Stimulated activated CD8-positive, alpha-beta memory T cell treated with anti-CD3 and anti-CD28 coated beads, Interleukin-7, amount 100 ng/mL, for 24 hours (primary cell): ENCODE measurements at places on chromosomes 2 and 18.

GRCh38 chr18:76495435-76496193 lies 572 bp upstream of the ZNF516 start:
- DNase-seq: no peak

- DNase-seq: no peak
Observed at GRCh38 chr2:195995499-195995898, 73.1 kb downstream of the DNAH7 start.

DNA sequence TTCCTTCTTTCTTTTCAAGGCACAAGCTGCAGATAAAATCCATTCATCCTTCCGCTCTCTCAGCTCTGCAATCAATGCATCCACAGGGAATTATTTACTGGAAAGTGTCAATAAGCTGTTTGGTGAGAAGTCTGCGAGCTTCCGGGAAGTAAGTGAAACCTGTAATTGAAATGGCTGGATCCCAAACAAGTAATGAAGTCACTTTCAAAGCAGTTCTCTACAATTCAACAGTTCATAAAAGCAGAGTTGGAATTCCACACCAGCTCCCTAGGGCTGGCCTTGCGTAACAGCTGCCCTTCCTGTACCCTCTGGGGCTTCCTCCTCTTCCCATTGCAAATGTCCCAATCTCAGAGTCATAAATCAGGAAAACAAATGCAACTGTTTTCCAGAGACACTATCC lies 9.6 kb downstream of the SERPINB2 start:
- no peak for DNase-seq

DNA sequence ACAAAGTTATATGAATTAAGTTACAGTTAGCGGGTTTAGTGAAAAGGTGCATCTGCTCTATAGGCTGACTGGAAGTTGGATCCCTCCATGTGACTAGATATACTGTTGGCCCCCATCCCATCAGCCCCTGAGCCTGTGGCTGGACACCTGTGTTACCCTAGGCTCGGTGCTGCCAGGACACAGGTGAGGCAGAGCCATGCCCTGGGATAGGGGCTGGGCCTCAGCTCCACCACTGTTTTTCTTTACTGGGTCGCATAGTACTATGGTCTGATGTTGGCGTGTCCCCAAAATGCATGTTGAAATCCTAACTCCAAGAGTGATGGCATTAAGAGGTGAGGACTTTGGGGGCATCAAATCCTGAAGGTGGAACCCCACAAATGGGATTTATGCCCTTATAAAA lies 638.6 kb upstream of the ID2 start:
- no peak for DNase-seq

DNA sequence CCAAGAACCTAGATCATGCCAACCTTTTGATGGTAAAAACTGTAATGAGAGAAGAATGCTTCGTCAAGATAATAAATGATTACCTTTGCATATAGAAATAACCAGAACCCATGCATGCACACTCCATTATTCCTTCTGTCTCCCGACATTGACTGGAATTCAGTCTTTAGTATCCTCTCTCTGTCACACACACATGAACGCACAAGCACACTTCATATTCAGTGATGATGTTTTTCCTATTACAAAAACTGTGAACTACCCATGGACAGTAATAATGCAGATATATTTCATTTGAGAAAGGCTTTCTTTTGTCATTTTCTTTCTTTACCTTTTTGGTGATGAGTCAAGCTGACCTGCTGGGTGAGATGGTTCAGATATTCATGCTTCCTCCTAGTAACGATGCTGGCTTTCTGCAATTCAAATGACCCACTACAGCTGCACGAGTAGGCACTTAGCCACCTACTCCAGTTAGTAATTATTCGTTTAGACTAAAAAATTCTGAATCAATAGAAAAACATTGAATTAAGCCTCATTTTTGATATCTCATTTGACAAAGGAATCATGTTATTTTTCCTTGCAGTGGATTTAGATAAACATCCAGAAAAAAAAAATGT lies 382.2 kb downstream of the TGIF1 start:
- DNase-seq: no peak
